Activated CD4-positive, alpha-beta T cell treated with anti-CD3 and anti-CD28 coated beads, Interleukin-2, amount 50 U/mL, for 1 hour (primary cell): ENCODE measurements at places on chromosomes 13 and 19.
A peak's percentile ranks its signal among the peaks of the same experiment; 100 is the strongest.

DNA sequence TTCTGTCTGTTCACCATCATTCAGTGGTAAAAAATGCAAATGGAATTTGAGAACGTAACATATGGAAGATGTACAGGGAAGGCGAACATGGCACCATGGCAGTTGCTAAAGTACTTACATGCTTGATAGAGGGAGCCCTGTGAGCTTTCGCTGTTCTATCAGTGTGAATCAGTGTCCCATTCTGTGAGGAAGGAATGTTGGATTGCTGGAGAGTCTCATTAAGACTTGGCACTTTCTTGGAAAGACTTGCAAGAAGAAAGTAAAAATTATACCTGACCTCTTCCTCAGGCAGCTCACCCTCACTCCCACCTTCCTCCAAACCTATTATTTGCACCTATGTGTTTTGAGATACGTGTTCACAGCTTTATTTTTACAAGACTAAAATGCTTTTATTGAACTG lies 43.5 kb downstream of the FREM2 start:
- no peak for DNase-seq

DNA sequence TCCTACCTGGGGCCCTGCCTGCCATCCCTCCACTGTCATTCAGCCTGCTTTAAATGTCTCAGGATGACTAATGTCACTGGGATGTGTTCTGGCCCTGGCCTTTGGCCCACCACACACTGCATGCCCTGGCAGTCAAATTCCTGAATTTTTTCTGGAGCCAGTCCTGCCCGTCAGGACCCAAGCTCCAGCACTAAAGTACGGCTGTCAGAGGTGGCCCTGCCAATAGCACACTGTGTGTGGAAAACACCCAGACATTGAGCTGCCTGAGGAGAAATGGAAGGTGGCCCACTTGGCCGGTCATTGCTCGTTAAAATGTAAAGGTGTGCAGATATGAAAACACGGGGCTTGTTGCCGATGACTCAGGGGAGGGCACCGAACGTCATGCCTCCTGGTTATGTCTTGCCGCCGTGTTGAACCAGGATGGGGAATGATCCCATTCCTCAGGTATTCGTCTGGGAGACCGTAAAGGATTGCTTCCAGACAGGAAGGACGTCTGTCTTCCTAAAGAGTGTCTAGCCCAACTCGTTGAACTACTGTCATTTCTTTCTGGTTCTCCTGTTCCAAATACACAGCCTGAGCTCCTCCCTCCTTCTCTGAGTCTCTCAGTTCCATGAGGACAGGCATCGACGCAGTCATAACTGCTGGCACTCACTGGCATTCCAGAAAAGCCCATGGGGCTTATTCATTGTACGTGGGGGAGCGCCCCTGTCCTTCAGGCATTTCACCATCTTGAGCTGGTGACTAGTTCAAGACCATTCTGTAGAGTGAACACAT lies 40.6 kb downstream of the COL4A2 start:
- DNase-seq, result no peak

GRCh38 chr13:48731957-48732569 lies 78.3 kb downstream of the CYSLTR2 start:
- peak; percentile 67 for DNase-seq

- DNase-seq, result no peak
Observed at GRCh38 chr13:23865026-23865425, 24.2 kb downstream of the MIPEP start.

- DNase-seq, result no peak
Observed at GRCh38 chr19:6270076-6270745, 9.6 kb downstream of the MLLT1 start.

GRCh38 chr19:3360421-3361383 lies 5.7 kb upstream of the NFIC start:
- peak; percentile 73 for DNase-seq

DNA sequence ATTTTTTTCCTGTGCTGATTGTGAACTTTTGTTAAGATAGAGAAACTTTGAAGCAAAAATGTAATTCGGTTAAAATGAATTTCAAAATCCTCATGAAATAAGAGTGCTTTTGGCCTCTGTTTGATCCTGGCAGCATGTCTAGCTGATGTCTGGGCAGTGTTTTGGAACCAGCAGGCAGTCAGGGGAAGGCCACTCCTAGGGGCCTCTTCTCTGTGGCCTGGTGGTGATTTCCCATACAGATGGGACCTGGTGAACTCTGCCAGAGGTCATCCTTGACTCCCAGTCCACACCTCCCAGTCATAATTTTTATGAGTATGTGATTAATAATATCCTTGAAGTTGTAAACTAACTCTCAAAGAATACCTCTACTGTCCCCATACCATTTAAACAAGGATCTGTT lies 226.6 kb downstream of the PCCA start:
- no peak for DNase-seq

DNA sequence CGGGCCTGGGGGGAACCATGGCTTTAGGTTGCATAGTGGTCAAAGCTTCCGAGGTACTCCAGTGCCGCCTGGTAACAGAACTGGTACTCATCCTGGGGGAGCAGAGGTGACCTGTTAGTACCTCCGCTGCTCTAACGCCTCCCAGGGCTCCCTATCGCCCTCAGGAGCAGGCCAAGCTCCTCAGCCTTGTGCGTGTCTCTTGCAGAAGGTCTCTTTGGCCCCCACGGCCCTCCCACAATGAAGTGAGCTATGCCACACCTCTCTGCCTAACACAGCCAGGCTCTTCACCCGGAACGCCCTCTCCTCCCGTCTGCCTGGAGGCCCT lies 133.9 kb downstream of the PTPRS start:
- DNase-seq, result no peak

DNA sequence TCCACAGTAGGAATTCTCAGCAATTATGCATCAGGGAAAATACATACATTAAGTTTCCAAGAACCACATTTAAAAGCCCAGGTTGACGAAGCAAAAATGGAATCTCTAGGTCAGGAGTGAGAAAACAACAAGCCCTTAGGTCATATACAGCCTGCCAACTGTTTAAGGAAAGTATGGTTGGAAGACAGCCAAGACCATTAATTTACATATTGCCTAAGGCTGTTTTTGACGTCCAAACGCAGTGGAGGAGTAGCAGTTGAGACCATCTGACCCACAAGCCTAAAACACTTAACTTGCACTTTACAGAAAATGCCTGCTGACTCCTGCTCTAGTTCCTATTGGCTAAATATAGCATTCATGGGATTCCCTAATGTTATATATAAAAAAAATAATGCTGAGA lies 299.0 kb downstream of the ITGBL1 start:
- no peak for DNase-seq

GRCh38 chr13:39311619-39312018 lies 273.4 kb downstream of the NHLRC3 start:
- no peak for DNase-seq

DNA sequence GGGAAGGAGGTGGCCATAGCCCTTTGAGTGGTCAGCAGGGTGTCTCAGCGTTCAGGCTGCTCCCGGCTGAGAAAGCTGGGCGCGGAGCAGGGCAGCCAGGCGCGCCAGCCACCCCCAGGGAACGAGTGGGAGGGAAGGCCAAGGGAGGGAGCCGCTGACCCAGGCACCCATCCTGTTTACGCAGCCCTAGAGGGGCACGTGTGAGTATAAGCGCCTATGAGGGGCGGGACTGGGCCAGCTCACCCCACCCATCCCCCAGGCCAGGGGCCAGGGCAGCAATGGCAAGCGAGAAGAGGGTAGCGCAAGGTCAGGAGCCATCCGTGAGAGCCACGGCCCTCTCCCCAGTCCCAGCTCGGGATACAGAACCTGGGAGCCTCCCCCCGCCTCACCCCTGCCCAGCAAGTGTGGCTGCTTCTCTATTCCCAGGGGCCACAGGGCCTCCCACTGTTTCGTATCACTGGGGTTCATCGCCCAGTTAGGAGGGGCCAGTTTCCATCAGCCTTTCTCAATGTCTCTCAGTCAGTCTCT lies 897 bp upstream of the DMKN start:
- DNase-seq, result no peak

GRCh38 chr19:49866933-49867782 lies at the start of gene PNKP:
Gene PNKP, minus strand, starts transcription at chr19:49867576. Its CDS starts 372 bp downstream, at chr19:49867204.
- DNase-seq, result peak; percentile 79

- peak; percentile 40 for DNase-seq
Observed at GRCh38 chr13:112066624-112067004, 335 bp upstream of the SOX1 start.

DNA sequence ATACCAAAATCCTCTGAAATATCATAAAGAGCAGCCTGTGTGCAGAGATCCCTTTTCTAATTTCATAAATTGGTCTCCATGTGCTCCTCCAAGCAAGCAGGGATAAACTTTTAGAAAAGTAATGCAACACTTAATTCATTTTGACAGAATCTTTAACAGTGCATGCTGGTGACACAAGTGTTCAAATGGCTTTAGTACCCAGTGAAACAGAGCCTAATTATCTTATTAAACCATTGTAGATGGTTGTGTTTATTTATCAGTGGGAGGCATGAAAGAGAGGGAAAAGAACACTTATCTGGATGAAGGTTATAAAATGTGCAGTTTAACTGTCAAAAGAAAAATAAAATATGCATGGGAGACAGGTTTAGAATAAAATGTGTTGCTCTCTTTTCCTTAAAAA lies 945.0 kb upstream of the PCDH20 start:
- DNase-seq, result no peak

DNA sequence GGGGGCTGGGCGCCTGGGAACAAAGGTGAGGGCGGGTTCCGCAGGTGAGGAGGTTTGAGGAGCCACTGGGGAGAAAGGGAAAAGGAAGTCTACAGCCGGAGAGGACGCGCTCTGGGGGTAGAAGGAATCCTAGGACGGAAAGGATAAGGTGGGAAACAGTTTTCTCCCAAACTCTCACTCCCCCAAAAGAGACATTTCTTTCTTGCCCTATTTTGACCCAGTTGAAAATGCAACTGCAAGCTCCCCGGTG lies 651 bp upstream of the POLR1D start:
- no peak for DNase-seq

GRCh38 chr19:58572026-58572817 lies 913 bp downstream of the MZF1 start:
- no peak for DNase-seq

DNA sequence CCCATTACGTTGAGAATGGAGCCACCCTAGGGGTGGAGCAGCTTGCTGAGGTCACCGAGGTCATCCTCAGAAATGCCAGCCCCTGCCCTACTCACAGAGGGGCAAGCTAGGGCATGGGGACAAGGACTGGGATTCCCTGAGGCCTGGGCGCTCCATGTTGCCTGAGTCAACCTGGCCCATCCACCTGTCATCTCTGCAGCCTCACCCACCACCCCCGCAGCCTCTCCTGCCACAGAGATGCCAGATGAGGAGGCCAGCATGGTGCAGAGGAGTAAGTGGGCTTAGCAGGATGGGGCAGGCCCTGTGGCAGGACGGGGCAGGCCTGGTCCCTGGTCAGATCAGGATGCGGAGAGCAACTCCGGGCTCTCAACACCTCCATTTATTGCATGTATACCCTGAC lies 9.5 kb downstream of the NKPD1 start:
- no peak for DNase-seq

GRCh38 chr19:56834564-56835375 lies 5.8 kb downstream of the PEG3 start:
- no peak for DNase-seq

- DNase-seq, result no peak
Observed at GRCh38 chr19:5259750-5260149, 80.9 kb downstream of the PTPRS start.

GRCh38 chr13:64371461-64371860 lies 2858.7 kb downstream of the PCDH9 start:
- DNase-seq, result no peak

- no peak for DNase-seq
Observed at GRCh38 chr19:33063356-33063752, 1.3 kb downstream of the RHPN2 start.

DNA sequence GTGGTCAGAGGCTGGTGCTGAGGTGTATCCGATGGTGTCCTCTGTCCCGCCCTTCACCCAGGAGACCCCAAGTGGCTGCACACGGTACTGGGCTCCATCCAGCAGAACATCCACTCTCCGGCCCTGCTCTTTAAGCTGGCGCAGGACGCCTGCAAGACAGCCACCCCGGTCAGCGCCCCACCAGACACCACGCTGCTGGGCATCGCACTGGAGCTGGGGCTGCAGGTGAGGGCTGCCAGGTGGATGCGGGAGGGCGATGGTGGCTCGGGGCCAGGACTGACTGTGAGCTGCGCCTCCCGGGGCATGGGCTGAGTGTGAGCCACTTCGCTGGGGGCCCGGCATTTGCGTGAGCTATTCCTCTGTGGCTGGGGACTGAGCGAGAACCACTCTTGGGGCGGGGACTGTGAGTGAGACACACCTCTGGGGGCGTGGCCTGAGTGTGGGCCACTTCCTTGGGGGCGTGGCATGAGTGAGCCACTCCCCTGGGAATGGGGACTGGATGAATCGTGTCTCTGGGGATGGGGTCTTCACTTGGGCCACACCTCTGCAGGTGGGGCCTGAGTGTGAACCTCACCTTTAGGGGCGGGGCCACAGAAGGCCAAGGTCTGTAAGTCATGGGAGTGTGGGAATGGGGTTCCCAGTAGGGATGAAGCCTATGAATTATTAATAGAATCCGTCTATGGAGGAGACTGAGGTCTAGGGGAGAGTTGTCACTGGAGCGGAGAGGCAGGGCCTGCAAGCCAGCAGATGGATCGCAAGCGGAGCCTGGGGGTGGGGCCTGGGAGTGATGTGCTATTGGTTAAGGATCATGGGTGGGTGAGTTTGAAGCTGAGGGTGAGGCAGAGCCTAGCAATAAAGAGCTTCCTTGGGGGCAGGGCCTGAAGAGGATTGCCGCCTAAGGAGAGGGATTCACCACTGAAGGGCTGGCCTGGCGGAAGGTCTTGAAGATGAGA lies 30.5 kb downstream of the ZSWIM4 start:
- DNase-seq, result no peak

GRCh38 chr13:48580185-48580803 lies 47.4 kb upstream of the RCBTB2 start:
- peak; percentile 79 for DNase-seq

- DNase-seq, result peak; percentile 100
Observed at GRCh38 chr19:7920519-7921301, 572 bp downstream of the SNAPC2 start.

DNA sequence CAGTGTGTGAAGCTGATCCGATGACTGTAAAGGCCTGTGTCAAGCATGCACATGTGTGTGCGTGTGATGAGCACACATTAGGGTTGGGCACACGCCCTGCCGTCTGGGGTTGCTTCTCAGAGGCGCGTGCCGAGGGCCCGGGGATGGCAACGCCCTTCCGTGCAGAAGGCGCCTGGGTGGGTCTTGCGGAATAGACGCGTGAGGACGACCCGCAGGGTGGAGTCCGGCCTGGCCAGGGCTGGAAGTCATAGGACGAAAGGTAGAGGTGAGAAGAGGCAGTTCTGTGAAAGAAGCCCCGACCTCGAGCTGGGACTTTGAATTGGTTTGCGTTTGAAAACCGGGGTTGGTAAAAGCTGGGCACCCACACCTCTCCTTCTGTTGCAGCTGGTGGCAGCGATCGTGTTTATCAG lies 35.7 kb downstream of the TMEM255B start:
- no peak for DNase-seq

- no peak for DNase-seq
Observed at GRCh38 chr19:12789098-12789903, 2.0 kb upstream of the JUNB start.

DNA sequence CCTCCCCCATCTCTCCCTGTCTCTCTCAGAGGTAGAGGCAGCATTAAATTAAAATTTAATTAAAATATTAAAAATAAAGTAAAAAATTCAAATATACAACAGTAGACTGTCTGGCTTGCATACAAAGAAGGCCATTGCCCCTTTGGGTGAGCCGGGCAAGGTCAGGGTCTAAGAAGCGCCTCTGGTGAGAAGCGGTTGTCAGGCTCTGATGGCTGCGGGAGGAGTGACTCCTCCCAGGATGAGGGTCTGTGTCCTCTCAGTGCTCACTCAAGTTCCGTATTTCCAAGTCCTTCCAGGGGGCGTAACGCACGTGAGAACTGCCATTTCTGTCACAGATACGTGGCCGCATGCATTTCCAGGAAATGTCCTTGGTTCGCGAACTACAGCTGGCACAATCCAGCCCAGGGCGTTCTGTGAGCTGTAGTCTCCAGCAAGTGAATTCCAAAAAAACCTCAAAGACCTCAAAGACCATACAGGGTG lies 737 bp upstream of the ZNF181 start:
- no peak for DNase-seq
